ENCODE measurements at places on chromosomes 2 and 18.
A peak's percentile ranks its signal among the peaks of the same experiment; 100 is the strongest.

- no peak for DNase-seq
Measured at GRCh38 chr2:237486819-237487448, at the start of gene MLPH. Gene MLPH (plus strand): TSS chr2:237487251. CDS start chr2:237493427, 6,176 bp downstream.

GRCh38 chr2:214379227-214379626 lies 31.6 kb upstream of the VWC2L start:
- DNase-seq, result no peak

- no peak for DNase-seq
Measured at GRCh38 chr2:218988650-218989049, 3.7 kb upstream of the FEV start.

DNA sequence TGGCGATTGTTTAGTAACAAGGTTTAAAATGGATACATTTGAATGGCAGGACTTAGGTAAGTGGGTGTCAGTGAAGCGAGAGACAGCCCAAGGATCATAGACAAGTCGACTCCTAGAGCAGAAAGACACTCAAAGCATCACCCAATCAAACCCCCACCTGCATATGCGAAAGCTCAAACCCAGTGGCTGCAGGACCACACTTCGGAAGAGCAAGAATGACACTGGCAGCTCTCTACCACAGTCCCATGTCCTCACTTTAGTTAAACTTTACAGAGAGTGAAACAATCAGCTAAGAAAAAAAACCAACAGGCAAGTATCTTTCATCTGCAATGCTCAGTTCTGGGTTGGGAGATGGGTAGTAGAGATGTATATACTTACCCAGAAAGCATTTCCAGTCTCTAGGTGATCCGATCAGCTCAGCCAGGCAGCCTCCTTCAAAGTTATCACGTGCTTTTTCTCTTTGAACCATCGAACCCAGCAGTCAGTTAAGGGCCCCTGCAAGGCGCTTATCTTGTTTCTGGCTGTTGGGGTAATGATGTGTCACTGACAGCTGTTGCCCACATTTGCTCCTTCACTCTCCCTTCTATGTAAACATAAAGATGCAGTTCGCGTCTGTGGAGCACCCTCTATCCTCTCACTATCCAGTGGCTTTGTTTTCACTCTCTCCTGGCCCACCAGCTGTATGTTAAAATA lies 357.5 kb upstream of the ID2 start:
- DNase-seq, result no peak

DNA sequence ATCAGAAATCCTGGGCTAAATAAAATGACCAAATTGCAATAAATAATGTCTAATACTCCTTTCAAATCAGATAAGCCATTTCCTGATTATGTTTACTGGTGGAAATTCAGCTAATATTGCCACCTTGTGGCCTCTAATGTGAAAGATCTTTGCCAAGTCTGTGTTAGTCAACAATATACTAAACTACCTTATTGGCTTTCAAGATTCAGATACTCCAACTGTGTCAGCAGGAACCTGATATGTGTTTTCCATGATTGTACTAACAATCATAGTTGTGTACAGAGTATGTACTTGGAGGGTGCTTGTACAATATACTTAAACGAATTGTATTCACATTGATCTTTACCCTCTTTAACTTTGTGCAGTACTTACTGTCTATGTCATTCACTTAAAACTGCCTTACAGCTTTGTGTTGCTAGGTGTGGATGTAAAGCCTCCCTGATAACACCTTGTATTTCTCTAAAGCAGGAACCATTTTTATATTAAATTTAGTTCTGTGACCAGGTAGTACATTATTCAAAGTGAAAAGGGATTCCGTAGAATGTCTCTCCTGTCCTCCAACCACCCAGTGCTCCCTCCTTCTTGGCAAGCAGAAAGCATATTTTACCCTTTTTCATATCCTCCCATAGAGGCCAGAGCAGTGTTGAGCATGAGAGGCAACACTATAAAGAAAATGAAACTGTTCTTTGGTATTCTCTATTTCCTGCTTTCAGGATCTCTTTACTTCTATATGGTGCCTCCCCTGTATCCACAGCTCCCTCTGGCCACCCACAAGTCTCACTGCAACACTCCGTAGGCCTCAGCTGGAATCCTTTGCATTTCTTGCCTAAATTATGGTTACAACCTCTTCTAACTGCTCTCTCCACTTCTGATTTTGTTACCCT lies 75.2 kb upstream of the C2orf15 start:
- no peak for DNase-seq

- no peak for DNase-seq
Measured at GRCh38 chr2:229993236-229993635, 70.9 kb downstream of the FBXO36 start.

DNA sequence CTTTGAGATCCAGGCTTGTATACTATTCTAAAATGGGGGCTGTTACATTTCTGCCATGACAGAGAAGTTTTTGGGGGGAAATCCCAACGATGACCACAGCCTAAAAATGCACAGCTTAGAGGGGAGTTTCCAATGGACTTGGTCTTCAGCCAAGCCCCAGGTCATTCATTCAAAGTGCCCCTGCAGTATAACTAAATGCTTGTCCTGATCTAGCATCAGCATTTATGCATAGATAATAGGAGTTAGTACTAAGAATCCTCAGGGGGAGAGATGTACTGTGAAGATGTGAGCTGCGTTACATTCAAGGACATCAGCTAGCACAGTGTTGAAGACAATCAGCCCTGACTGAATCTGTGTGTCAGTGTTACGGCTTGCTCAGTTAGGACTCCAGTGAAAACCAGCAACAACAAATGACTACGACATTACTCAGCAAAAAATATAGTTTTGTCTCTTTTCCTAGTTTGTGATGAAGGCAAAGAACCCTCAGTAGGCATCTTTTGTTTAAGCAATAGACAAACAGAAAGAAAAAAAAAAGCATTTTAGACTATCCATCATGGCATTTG lies 160.9 kb downstream of the ZEB2 start:
- DNase-seq, result no peak

DNA sequence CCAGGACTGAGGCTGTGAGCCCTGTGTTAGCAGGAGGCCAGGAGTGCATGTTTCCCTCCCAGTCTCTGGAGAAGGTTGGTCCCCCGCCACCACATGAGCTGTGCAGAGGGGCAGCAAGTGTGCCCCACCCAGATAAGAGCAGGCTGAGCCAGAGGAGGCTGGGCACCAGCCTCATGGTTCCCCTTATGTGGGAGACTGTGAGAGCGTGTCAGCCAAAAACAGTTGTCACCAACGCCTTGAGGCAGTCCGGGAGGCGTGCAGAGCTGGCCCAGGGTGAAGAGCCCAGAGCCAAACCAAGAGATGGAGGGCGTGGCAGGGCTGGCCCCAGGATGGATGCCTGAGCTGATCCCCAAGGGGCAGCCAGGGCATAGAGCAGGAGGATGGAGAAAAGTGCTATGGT lies 128.7 kb upstream of the GLI2 start:
- DNase-seq, result no peak

- no peak for DNase-seq
Measured at GRCh38 chr18:63318889-63319382, 633 bp downstream of the BCL2 start.

DNA sequence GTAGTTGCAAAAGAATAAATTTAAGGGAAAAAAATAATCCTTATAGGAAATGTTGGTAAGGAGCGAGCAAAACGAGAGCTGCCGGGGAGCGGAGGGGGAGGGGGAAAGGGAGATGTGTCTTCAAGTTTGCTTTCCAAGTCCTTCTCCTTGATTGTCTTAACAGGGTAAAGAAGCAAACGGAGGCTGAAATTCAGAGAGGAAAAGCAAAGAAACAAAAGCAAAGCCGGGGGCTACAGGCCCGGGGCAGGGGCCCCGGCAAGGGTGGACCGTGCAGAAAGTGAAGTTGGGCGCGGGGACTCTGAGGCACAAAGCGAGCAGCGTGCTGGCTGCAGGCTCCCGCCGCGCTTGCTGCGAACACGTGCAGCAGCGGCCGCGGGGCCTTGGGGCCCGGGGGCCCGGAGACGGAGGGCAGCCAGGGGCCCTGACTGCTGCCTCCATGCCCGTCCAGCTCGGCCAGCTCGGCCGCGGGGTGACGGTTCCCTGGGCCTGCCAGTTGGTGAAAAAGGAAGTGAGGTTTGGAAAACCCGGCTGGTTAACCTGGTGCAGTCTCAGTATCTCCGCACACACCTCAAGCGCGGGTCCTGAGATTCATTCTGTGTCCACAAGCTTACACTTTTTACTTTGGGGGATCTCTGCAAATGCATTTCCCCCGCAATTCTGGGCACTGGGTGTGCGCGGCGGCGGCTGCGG lies 4.1 kb downstream of the BCL11A start:
- DNase-seq, result no peak

DNA sequence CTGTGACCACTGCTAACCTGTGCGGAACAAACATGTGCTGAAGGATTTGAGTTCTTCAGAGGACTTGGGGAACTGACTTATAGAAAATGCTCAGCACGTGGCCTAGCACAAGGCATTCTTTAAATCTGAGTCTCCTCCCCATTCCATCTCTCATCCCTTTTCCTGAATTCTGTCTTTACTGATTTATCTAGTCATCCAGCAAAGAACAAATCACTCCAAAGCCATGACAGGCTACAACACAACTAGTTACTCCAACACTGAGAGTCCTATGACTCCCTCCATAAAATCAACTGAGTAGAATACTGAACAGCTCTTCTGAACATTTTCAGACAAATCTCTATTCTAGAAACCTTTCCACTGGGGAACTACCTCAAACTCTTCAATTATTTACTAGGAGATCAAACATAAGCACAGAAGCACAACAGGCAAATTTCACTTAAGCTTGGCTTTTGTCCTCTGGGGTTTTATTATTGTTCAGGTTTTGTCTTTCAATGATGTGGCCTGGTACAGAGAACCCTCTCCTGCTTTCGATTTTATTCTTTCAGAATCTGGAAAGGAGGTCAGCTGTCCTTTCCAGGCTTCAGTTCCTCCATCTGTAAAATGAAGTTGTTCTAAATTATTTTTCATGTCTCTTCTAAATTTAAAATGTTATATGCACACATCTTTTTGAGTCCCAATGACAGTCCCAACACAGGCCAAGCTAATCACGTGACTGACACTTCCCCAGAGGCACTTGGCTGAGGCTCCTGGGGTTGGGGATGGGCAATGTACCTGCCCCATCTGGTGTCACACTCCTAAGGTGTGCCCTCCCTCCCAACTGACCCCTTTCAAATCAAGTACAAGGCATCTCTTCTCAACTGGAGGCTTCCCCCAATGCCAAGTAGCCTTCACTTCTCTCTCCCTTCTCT lies 31.8 kb downstream of the RNU4ATAC start:
- DNase-seq, result no peak

DNA sequence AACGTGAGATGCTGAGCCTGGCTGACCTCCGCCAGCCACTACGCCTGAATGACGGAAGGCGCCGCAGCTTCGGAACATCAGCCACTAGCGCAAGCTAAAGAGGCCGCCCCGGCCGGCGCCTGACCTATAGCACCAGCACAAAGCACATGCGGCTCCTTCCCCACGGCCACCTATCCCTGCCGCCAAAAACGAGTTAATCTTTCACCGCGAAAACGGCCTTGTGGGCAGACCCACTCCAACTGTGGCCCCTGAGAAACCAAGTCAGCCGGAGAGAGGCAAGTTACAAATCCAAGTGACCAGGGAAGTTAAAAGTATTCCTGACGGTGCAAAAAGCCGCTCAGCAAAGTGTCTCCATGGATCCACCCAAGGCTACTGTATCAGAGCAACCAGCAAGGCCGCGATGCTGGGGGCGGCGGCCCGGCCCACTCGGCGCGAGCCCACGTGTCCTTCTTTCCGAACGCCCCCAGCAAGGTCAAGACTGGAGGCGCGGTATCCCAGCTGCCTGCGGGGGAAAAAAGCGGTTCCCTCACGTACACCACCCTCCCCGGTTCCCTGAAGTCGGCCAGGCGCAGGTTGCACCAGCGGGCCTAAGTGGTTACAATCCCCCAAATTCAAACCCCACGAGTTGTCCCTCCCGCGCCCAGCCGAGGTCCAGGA lies 575 bp downstream of the HSPD1 start:
- peak; percentile 85 for DNase-seq

DNA sequence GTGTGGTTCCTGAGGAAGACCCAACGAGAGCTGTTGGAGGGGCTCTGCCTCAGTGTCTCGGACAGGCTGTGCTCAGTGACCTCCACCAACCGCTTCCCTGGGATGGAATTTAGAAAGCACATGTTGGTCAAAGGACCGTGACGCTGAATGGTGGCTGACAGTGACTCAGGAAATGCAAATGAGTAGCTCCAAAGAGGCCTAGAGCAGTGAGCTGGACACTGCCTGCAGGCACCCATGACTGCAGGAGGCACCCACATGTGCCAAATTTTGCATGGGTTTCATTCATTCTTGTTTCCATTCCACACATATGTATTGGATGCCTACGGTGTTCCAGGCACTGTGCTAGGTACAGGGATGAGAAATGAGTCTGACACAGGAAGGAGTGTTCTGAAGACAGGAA lies 46.4 kb downstream of the ACKR3 start:
- no peak for DNase-seq

DNA sequence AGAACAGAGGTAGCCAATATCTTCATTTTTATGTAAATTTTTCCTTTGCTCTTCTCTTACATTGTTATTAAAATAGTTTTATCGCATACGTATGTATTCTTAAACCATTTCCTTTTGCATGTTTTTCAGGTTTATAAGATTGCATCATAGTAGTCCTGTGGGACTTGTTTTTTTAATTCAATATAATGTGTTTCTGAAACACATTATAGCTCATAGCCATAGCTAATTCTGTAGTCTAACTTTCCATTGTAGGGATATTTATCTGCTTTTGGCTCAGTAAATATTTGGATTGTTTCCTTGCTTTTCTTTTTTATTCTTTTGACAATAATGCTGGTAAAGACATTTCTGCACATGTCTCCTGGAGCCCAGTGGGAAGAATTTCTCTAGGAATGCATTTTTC lies 484.3 kb downstream of the PTPRM start:
- DNase-seq, result no peak

- no peak for DNase-seq
Measured at GRCh38 chr2:24819442-24820174, 26.4 kb downstream of the CENPO start.

DNA sequence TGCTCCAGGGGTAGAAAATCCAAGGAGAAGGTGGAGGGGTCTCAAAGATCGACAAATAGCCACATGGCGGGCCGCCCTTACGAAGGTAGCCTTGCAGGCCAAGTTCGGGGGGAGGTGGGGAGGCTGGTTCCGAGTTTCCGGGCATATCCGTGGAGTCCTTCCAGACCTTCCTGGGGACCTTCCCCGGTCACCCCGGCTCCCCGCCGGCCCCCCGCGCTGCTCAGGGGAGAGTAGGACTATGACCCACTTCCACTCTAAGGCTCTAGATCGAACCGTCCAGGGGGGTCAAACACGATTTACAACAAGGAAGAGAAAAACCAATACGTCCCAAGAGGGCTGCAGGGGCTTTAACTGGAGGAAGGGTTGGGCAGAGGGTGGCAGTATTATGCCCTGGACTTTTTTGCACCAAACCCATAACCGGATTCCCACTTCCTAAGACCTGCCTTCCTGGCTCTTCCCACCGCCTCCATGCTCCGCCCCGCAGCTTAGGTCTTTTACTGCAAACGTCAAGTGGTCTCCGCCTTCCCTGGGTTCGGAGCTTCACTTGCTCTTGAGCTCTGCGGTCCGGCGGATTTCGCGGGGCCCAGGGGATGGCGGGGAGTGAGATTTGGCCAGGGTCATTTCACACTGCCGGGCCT lies 779 bp upstream of the LYPD6 start:
- no peak for DNase-seq

DNA sequence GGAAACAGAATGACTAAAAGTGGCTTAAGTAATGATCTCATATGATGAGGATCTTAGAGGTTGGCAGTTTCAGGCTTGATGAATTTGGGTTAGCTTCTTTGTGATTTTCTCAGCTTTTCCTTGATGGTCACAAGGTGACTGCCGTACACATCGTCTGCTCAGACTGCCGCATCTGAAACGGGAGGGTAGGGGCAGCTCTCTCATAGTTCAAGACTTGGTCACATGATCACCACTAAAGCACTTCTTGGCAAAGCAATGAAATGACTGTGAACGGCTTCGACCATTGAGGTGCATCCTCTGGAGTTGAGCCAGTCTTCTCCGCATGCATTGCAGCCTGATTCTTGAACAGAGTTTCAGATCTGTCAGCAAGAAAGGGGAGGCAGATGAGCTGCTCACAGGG lies 43.8 kb downstream of the LPIN1 start:
- peak; percentile 9 for DNase-seq

Data from activated effector memory CD4-positive, alpha-beta T cell treated with anti-CD3 and anti-CD28 coated beads, Interleukin-2, amount 50 U/mL, for 16 hours (primary cell).